ENCODE measurements at places on chromosomes 2 and 18.
A peak's percentile ranks its signal among the peaks of the same experiment; 100 is the strongest.

GRCh38 chr2:169184074-169184473 is 114.7 kb downstream of the DHRS9 start:
- no peak for DNase-seq

- DNase-seq = no peak
These were observed 355.5 kb downstream of the RAD51AP2 start for GRCh38 chr2:17162713-17163112.

- no peak for DNase-seq
These were observed 32.3 kb downstream of the STEAP3 start for GRCh38 chr2:119255760-119256581.

- no peak for DNase-seq
These were observed 53.4 kb upstream of the STK17B start for GRCh38 chr2:196224756-196225155.

- DNase-seq = no peak
These were observed 81.0 kb upstream of the ASB18 start for GRCh38 chr2:236345081-236345714.

DNA sequence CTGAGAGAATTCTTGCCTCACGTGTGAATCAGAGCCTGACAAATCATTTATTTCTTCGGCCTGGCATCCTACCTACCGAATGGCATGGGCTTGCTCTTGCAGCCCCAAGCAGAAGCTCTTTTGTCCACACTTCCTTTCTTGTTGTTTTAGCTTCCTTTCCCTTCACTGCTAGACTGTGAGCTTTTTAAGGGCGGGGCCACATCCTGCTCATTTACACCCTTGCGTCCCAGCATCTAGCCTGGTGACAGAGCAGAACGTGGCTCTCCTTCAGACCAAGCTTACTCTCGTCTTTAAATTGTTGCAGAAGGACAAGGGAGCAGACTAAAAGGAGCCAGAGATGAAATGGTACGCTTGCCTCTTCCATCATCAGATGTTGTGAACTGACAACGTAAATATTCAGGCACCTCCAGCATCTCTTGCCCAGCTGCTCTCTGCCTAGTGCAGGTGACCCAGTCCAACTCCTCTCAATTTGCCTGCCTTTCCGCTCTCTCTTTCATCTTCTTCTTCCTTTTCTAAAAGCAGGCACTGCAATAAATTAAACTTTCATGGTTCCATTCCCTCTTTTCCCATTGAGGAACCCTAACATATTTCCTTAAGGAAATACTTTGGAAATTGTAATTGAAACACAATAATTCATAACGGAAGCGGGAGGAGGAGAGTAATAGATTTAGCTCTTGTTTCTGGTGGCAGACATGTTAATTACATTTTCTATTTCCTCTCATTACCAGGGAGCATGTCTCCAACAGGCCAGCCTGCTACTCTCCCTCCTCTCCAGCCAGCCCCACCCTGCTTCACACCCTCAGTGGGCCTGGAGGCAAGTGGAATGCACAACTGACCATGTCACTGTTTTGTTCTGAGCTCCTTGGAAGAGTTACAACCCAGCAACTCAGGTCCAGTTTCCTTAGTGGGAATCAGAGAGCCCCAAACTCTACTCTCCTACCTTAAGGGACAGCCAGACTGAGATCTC is 228.1 kb upstream of the TRIB2 start:
- peak; percentile 58 for DNase-seq

GRCh38 chr2:71129114-71129901 is 721 bp downstream of the MCEE start:
- DNase-seq = no peak

DNA sequence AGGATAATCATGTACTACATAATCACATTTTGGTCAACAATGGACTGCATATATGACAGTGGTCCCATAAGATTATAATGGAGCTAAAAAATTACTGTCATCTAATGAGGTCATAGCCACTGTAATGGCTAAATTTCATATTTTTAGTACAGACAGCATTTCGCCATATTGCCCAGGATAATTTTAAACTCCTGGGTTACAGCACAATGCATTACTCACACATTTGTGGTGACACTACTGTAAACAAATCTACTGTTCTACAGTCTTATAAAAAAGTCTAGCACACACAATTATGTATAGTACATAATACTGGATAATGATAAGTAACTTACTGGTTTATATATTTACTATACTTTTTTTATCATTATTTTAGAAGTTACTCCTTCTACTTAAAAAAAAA is 12.8 kb downstream of the EIF2AK2 start:
- DNase-seq = no peak

DNA sequence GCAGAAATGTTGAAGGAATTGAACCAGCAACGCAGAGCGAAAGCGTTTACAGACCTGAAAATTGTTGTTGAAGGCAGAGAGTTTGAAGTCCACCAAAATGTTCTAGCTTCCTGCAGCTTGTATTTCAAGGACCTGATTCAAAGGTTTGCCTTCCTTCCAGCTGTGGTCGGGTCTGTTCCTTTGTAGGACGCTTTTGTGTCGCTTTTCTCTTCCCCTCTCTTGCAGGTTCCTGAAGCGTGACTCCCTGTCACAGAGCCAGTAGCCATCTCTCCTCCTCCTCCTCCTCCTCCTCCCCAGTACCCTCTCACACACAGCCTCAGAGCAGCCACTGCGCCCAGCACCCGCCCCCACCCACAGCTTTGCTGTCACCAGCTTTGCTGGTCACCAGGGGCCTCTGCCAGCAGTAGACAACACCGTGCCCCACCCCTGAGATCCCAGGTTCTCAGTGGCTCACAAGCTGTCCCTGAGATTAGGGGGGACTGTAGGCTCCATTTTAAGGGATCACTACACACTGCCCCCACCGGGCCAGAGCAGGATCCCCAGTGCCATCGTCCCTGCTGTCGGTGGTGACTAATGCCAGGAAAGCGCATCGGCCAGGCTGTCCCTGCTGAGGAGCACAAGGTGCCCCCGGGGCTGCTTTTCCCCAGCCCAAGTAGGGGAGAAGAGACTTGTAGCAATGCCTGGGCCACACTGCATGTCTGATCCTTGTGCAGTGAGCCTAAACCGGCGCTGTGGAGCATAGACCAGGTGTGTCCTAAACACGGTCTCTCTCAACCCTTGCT is 242.3 kb downstream of the ATAD2B start:
- DNase-seq = no peak

DNA sequence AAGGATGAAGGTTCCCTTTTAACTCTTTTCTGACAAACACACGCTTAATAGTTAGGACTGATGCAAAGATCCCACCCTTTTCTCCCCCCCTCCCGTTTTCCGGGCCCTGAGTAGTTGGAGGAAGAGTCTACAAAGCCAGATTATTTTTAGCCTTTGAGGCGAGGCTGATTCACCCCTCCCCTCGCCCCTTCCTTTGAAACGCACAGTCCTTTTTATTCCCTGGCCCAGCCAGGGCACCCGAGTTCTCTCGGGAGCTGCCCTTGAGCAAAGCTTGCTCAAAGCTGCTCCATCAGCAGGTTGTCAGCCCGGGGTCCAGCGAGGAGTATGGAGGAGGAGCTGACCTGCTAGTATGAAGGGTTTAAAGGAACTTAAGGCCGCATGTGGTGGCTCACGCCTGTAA is 47.1 kb upstream of the SPRED2 start:
- DNase-seq = no peak

GRCh38 chr2:56449449-56449860 is 265.7 kb downstream of the CCDC85A start:
- DNase-seq = no peak

GRCh38 chr2:152606081-152606480 is 111.2 kb downstream of the PRPF40A start:
- DNase-seq = no peak

DNA sequence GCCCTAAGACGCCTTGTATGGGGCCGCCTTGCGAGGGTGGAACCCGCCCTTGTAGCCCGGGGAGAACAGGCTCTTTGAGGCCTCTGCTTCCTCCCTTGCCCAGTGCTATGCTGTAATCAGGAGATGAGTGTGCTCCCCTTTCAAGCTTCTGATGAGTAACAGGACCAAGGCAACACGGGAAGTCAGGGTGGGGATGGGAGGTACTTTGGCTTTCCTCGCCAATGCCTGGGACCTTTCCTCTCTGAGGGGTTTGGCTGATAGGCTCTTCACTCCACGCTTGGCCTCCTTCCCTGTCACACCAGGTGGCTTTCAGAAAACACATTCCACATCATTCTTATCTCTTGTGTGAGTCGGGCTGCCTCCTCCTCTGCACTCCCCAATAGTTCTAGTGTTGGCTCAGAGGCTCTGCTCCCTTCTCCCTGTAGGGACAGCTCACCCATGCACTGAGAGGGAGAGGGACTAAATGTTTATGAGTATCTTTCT is 223.7 kb upstream of the TRIB2 start:
- DNase-seq = peak; percentile 67

DNA sequence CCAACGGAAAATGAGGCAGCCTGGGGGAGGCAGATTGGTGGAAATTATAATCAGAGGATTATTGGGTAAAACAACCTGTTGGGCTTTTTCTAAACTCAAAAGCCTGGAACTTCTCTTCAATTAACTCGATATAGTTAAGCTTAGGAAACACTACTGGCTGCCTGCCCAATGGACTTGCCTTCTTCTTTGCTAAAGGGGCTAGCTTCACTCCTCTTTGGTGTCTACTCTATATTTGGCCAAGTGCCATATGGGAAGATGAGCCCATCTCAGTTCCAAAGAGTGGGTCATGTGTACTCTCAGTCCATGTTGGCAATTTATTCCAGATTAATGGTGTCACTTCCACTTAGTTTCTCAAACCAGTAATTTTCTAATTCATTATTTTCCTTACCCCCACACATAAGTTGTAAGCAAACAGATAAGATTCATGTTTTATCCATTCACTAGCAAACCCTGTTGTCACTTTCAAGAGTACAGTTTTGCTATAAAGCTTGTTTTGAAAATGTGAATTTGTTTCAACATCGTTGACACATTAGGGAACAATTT is 34.3 kb downstream of the DARS1 start:
- no peak for DNase-seq

DNA sequence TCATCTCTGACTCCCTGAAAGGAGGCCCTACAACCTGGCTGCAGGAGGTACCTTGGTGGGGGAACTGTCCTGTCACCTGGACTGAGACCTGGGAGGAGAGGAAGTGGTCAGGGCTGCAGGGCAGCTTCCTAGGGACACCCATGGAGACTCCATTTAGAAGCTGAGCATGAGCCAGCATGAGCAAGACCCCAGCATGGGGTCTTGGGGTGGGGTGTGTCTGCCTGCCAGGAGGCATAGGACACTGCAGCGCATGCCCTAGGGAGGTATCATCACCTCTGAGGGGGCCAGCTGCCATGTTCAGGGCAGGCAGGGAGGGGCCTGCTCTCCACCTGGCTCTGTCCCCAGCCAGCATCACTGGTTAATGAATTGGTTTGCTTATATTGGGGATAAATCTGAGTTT is 249.7 kb downstream of the CELF4 start:
- no peak for DNase-seq

DNA sequence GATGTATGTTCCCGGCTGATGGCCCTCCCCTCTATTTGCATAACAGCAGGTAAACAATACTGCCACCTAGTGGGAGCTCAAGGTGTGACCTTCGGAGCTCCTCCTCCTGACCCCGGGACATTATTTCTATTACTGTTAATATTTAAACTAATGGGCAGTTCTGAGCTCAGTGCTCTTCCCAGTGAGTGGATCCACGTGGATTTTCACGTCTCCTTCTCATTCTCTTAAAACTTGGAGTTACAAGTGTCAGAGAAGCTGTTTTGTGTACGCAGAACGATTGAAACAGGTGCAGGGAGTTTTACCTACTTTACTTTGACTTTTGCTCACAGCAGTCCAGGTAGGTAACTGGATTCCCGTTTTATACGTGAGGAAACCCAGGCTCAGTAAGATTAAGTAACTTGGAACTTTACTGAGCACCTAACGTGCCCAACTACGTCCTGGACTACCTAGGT is 127.3 kb downstream of the PRKCE start:
- peak; percentile 77 for DNase-seq

GRCh38 chr2:115574667-115575066 is 1132.2 kb downstream of the DPP10 start:
- no peak for DNase-seq

DNA sequence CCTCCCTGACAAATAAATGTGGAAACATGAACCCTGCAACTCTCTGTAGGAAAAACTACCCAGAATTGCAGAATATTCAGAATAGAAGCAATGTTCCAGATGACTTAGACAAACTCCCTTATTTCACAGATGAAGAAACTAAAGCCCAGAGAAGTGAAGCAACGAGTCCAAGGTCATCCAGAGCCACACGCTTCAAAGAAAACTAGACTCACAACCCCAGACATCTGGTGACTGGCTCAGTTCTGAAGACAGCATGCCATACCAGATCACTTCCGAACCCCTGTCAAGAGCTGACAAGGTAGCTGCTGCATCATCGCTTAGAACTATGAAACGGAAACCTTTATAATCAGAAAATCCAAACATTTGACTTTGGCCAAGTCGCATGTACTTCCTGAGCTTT is 101.3 kb downstream of the PID1 start:
- no peak for DNase-seq

- DNase-seq = no peak
These were observed 52.4 kb downstream of the PMS1 start for GRCh38 chr2:189836644-189837043.

- no peak for DNase-seq
These were observed 121.3 kb downstream of the NDUFA10 start for GRCh38 chr2:239903803-239904202.

- no peak for DNase-seq
These were observed 92.6 kb downstream of the SPATS2L start for GRCh38 chr2:200399046-200399445.

DNA sequence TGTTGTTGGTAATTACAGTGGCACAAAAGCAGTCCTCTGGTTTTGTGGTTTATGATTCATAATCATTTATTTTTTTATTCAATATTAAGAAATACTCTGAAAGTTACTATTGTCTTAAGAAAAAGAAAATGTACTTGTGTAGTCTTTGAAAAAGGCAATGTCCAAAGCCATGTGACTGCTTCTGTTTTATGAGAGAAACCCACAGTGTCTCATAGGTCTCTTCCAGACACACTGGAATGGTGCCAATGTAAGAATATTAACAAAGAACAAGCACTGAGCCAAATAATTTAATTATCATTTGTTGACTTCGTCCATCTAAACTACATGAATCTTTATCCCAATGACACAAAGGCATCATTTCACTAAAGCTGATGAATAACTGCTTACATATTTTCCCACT is 62.5 kb downstream of the RPRM start:
- DNase-seq = no peak

GRCh38 chr2:198660501-198660900 is 797.2 kb downstream of the SATB2 start:
- no peak for DNase-seq

- DNase-seq = no peak
These were observed 86.0 kb upstream of the TWIST2 start for GRCh38 chr2:238761868-238762267.

All from stimulated activated CD4-positive, alpha-beta T cell treated with anti-CD3 and anti-CD28 coated beads, Interleukin-15, amount 100 ng/mL, for 24 hours (primary cell).